ENCODE measurements at places on chromosomes 2 and 18.

GRCh38 chr2:88624477-88624876 is 2.8 kb downstream of the EIF2AK3 start:
- no peak for DNase-seq

DNA sequence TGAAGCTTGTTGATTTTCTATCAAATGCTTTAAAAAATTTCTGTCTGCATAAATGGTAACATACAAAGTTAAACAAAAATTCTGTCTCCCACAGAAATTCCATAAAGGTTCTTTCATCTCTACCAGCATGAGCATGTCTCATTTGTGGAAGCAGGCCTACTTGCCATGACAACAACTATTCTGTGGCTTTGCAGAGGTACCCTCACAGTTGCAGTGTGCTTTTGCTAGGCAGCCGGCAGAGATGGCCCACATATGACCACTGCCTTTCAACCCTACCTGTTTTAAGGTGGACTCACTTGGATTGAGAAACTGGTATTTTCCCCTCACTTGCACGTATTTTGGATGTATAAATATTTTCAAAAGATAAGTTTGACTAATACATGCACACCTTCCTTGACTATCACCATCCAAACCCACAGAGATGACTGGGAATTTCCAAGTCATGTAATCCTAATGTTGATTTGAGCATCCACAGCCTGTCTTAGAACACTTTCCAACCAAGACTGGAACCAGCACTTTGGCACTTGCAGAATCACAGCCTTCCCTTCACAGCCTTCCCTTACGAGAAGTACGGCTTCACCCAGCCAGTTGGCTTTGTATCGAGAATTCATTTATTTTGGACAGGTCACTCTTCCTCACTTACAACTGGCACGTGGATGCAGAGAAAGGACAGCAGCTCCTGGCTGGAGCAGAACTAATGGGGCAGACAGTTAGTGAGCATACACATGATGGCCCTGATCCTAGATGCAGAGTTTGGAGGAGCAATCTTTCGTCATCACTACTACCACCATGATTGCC is 9.3 kb upstream of the FHL2 start:
- DNase-seq: no peak

- no peak for DNase-seq
These were observed 1579.0 kb upstream of the NXPH2 start for GRCh38 chr2:140359056-140359771.

- no peak for DNase-seq
These were observed 1.3 kb upstream of the CXCR1 start for GRCh38 chr2:218168016-218168415.

- no peak for DNase-seq
These were observed 3.8 kb upstream of the EPC2 start for GRCh38 chr2:148640767-148641166.

DNA sequence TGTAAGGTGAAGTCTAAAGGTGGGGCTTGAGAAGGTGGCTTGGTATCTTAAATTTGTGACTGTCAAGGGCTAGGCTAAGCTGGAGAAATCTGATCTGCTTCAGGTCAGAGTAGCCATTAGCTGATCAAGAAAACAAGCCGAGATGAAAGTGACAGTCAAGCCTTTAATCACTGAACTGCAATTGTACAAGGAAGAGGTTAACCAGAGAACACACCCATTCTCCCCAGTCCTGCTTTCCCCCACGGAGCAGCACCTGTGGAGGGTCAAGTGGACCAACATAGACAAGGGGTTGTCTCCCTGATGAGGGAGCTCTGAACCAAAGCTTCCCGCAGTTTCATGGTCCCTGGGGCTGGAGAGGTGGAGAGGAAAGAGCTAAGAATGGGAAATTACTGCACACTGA is 901.2 kb downstream of the DCC start:
- no peak for DNase-seq

GRCh38 chr2:85318222-85319074 is 9.3 kb downstream of the TGOLN2 start:
- no peak for DNase-seq

- DNase-seq: no peak
These were observed 1268.3 kb upstream of the TMEFF2 start for GRCh38 chr2:193463011-193463410.

GRCh38 chr2:40915651-40916050 is 463.8 kb upstream of the SLC8A1 start:
- no peak for DNase-seq

- DNase-seq: no peak
These were observed 374.3 kb upstream of the MC4R start for GRCh38 chr18:60746919-60747318.
